ENCODE measurements at places on chromosomes 2 and 18. TPM values are rescaled to one million over a fixed set of nuclear protein-coding genes. Genes with fewer than 3 reads are reported as not detected.

The RTKN gene
- 20.5 TPM for total RNA-seq

The CLHC1 gene
- total RNA-seq = 1.8 TPM

The TFCP2L1 gene
- total RNA-seq = 0.85 TPM

The ABHD1 gene
- 1.3 TPM for total RNA-seq

The SPC25 gene
- total RNA-seq = 21.9 TPM

The C18orf54 gene
- 3.5 TPM for total RNA-seq

The PRKAG3 gene
- total RNA-seq = not detected

The SERPINB11 gene
- not detected for total RNA-seq

The SKOR2 gene
- not detected for total RNA-seq

The UGT1A6 gene
- 1.3 TPM for total RNA-seq

The AGPS gene
- 38.2 TPM for total RNA-seq

The RSAD2 gene
- 0.15 TPM for total RNA-seq

The CYBRD1 gene
- 38.6 TPM for total RNA-seq
